Left lobe of liver (tissue), 2 donors: ENCODE measurements at places on chromosomes 6 and 20. TPM values are rescaled to one million over a fixed set of nuclear protein-coding genes. Genes with fewer than 3 reads are reported as not detected.
A peak's percentile ranks its signal among the peaks of the same experiment; 100 is the strongest.

- no peak for DNase-seq
Measured at GRCh38 chr6:157302736-157303135, 20.6 kb downstream of the TMEM242 start.

- DNase-seq = peak; percentile 59
Measured at GRCh38 chr6:111605100-111605751, 452 bp downstream of the TRAF3IP2 start.

GRCh38 chr6:104623052-104623690 is 236.5 kb downstream of the HACE1 start:
- DNase-seq = no peak

DNA sequence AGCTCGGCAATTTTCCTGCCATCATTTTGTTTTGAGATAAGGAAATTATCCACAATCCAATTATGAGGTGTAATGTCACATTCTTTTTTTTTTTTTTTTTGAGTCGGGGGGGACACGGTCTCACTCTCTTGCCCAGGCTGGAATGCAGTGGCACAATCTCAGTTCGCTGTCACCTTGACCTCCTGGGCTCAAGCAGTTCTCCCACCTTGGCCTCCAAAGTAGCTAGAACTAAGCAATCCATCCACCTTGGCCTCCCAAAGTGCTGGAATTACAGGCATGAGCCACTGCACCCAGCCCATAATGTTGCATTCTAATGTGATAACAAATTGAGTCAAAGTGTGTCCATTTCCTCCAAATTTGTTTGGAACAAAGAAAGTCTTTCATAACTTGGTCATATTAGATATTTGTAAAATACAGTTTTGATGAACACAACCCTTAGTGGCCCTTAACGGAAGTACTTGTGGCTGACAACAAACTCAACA is 144.1 kb upstream of the AFDN start:
- DNase-seq = no peak

DNA sequence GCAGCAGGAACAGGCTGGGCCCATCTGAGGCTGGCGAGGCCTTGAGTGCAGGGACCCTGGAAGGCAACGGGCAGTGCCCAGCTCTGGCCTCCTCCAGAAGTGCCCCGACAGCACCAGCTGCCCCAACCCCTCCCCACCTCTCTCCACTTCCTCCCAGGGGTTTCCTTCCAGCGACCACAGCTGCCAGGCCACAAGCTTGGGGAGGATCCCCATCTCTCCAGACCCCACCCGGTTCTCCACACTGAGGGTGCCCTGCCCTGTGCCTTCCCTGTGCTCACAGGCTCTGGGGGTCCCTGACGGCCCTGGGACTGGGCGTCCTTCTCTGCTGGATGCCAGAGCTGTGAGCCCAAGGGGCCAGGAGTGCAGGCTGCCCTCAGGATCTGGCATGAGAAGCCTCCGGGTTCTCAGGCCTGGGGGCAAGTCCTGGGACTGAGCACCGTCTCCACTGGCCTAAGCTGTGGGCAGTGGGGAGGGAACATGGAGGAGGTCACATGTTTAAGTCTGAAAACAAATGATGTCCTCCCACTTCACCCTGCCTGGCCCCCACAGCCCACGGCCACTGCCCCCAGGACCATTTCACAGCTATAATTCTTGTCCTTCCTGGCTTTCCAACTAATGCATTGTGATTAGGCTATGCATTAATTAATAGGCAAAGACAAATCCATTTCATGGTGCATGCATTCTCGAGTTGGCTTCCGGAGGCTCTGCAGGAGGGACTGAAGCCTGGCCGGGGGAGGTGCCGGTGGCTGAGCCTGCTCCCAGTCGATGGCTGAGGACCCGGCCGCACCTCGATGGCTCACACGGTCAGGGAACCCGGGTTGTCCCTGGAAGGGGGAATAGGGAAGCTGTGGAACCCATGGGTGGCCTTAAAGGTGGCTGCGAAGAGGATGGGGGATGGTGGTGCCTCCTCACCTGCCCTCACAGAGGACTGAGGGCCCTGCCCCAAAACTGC is 24.4 kb downstream of the BHLHE23 start:
- no peak for DNase-seq

- no peak for DNase-seq
Measured at GRCh38 chr20:1534526-1534925, 23.0 kb downstream of the SIRPD start.

Gene TNF
- 0.68 TPM for total RNA-seq

Gene JPH2
- total RNA-seq = 0.13 TPM

DNA sequence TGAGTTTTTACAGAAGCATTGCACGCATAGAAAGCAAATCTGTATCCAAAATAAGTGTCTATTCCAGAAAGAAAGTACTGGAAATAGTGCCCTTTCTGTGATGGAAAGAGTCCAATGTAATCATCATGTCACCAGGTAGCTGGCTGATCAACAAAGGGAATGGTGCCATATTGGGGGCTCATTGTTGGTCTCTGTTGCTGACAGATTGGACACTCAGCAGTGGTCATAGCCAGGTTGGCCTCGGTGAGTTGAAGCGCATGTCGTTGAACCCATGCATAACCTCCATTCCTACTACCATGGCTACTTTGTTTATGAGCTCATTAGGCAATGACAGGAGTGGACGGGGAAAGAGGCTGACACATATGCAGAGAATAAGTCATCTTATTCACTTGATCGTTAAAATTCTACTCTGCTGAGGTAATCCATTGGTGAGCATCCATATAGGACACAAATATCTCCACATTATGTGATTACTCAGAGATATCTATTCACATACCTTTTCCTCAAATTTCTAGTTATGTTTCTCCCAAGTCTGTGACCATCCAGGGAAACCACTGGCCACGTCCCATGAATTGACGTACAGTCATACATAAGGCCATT is 560.5 kb downstream of the HAO1 start:
- DNase-seq = no peak

DNA sequence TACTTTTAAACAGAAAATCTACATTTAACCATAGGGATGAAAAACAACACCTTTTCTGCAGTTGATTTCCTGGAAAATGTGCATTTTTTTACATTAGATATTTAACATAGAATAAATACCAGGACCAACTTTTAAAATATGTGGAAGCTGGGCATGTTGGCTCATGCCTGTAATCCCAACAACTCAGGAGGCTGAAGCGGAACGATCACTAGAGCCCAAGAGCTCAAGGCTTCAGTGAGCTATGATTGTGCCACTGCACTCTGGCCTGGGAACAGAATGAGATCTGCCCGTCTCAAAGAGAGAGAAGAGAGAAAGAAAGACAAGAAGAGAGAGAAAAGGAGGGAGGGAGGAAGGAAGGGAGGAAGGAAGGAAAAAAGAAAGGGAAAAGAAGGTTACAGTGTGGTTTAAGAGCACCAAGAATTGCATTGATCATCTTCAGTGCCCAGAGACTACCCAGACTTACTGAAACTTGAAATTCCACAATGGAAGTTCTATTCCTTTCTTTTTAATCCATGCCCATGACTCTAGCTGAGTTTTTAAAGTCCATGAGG is 189.4 kb upstream of the ARID1B start:
- DNase-seq = no peak

DNA sequence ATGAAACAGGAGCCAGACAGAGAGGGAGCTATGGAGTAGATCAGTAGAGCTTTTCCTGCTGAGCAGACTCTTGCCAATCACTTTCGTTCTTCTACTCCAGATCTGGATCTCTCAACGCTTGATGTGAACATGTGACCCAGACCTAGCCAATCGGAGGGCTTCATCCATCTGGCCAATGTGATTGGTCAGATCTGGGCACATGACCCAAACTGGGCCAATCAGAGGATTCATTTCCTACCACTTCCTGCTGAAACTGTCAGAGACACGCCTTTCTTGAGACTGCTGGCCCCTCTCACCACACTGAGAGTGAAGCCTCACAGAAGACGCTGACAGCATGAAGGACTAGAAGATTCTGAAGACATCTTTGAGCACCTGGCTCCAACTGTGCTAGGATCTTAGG is 44.2 kb upstream of the ZMYND8 start:
- DNase-seq = no peak

DNA sequence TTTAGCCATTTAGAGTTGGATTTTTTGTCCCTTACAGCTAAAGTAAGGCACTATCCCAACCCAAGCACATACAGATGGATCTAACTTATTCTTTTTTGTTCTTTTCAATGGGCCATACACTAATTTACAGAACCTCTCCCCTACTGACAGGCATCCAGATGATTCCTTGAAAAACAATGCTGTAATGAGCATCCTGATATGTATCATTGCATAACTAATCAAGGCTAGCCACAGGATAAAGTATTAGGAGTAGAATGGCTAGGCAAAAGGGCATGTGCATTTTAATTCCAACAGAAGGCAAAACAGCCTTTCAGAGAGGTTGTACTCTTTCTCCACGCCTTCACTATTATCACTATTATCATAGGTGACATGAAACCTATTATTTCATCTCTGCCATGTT is 54.1 kb downstream of the ELOVL5 start:
- DNase-seq = no peak

Gene ANGPT4
- total RNA-seq = 0.05 TPM
